Activated CD8-positive, alpha-beta memory T cell treated with anti-CD3 and anti-CD28 coated beads, Interleukin-2, amount 50 U/mL, for 4 hours (primary cell): ENCODE measurements at places on chromosomes 6 and 20.

DNA sequence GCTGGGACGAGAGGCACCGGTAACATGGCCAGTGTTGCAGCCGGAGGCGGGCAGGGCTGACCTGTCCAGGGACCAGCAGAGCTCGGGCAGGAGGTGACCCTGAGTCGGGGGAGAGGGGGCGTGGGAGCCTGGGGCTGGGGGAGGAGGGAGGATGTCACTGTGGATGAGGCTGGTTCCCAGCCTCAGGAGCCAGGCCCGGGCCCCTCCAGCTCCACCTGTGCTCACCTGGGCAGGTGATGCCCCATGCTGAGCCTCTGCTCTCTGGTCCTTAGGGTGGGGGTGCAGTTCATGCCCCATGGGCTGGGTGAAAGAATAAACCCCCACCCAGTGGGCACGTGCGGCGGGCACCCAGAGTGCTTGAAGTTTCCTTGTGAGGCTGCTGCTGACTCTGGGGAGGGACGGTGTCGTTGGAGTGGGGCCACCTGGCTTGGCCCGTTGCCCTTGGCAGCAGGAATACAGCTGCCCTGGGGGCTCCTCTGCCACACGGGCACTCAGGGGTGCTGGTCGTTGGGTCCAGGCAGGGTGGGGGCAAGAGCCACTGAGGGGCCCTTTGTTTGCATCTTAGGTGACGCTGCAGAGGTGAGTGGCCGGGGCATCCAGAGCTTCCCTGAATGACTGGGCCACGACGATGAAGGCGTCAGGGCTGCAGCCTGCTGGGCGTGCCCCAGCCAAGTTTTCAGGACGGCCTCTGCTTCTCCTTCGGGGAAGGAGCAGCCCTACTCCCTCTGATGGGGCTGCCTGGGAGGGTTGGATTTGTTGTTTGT lies 24.7 kb upstream of the BHLHE23 start:
- DNase-seq, result no peak

GRCh38 chr20:152131-152530 lies 5.1 kb upstream of the DEFB127 start:
- no peak for DNase-seq

GRCh38 chr6:56291302-56291917 lies 44.0 kb upstream of the COL21A1 start:
- no peak for DNase-seq

GRCh38 chr6:35091346-35092083 lies 49.6 kb downstream of the TCP11 start:
- DNase-seq, result no peak

DNA sequence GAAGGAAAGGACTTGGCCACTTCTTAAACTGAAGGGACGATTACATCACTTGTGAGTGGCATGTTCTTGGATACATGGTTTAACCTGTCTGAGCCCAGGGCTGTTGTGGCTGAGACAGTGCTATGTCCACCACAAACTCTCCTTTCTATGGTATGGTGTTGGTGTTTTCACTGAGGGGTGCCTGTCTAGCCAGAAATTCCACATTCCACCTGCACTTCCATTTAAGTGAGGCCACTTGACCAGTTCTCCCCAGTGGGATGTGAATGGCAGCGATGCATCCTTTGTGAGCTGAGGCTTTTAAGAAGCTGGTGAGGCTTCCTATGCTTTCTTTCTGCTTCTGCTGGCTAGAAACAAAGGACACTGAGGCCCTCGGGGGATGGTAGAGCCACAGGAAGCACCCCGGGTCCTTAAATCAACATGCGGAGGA lies 151.4 kb upstream of the CHD6 start:
- DNase-seq, result no peak

DNA sequence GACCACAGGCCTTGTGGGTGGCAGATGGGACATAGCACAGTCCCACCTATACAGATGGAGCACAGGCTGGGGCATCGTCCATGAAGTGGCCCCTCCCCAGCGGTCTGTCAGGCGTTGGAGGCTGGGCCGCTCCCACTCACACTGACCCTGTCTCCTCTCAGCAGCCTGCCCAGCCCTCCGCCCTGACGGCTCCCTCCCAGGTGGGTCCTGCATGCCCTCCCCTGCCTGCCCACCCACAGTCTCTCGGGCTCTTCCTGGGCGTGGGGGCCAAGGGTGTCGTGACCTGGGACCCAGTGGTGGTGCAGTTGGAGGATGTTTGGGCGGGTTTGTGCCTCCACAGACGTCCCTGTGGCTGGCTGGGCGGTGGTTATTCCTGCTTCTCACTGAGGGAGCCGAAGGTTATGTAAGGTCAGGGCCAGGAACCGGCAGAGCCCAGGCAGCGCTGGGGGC lies 22.3 kb downstream of the COL20A1 start:
- DNase-seq, result no peak
